ENCODE measurements at places on chromosomes 2 and 18. TPM values are rescaled to one million over a fixed set of nuclear protein-coding genes. Genes with fewer than 3 reads are reported as not detected.

- no peak for DNase-seq
Observed at GRCh38 chr18:28469946-28470345, 293.0 kb upstream of the CDH2 start.

UNC50 gene
- total RNA-seq = 31.1 TPM

DNA sequence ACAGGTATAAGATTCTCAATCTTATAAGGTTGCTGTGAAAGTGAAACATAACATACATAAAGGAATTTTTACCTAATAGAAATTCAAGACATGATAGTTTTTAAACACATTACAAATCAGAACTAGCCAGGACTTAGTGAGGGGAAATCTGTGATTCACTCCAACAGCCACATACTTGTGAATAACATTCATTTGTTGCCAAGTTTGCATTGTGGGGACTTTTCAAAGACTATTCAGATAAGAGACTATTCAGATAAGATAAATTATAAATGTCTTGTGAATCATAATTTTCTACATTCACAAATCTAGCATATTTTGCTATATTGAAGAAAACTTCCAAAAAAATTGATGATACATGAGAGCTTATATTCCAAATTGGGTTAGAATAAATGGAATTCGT, 345.3 kb upstream of the CDH20 start:
- DNase-seq = no peak

STPG4 gene
- total RNA-seq = not detected

DNA sequence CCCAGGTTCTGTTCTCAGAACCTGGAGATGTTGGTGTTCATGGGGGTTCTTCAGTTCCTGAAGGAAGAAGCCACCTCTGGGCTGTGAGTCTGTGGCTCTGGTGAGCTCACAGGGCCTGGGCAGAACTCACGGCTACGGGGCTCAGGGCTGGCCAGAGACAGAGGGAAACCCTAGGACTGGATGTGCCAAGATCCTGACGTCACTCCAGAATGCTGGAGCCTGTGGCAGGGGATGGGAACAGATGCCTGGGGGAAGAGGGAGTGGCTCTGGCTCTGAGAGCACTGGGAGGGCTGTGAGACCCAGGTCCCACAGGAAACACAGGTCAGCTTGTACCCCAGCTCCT, at the start of gene OTOF:
Gene OTOF, minus strand, starts transcription at position 214 of the 343 bp plus-strand sequence.
- DNase-seq = no peak

GRCh38 chr2:15973481-15974401, 33.4 kb downstream of the MYCN start:
- no peak for DNase-seq

GRCh38 chr18:76554547-76555222, 59.6 kb upstream of the ZNF516 start:
- no peak for DNase-seq

DNA sequence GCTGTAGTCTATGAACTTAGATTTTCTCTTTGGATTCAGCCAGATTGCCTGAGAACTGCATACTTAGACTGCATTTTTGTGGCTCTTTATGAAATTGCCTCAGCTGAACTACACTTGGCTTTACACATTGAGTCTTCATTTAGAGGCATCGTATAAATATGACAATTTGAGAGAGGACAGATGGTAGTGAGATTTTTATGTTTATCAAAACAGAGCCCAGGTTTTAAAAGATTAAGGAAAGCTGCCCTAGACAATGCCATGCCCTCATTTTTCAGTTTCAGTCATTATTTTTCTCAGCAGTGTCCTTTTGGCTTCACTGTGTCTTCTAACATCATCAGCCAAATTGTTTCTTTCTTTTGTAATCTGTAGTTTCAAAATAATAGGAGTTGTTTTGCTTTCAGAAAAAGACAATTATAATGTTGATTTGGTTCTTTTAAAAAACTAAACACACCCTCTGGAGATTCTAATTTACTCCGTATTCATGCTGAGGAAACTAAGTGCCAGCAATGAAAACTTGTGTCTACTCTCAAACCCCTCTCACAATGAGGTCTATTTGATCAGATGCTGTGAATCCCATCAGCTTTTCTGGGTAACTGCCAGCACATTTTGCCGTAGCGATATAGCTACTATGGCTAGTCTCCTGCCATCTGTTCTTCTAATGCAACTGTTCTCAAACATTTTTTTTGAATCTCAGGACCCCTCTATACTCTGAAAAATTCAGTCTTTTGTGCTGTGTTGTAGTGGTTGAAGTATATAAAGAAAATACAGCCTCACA, 46.2 kb downstream of the TWSG1 start:
- DNase-seq = no peak

- DNase-seq = no peak
Observed at GRCh38 chr2:43467891-43468290, 127.9 kb downstream of the THADA start.

PARD3B gene
- 52.0 TPM for total RNA-seq

GRCh38 chr18:6629635-6630140, 99.8 kb upstream of the ARHGAP28 start:
- no peak for DNase-seq

IL1RL1 gene
- total RNA-seq = 47.2 TPM

OSR1 gene
- total RNA-seq = 3.9 TPM

DNA sequence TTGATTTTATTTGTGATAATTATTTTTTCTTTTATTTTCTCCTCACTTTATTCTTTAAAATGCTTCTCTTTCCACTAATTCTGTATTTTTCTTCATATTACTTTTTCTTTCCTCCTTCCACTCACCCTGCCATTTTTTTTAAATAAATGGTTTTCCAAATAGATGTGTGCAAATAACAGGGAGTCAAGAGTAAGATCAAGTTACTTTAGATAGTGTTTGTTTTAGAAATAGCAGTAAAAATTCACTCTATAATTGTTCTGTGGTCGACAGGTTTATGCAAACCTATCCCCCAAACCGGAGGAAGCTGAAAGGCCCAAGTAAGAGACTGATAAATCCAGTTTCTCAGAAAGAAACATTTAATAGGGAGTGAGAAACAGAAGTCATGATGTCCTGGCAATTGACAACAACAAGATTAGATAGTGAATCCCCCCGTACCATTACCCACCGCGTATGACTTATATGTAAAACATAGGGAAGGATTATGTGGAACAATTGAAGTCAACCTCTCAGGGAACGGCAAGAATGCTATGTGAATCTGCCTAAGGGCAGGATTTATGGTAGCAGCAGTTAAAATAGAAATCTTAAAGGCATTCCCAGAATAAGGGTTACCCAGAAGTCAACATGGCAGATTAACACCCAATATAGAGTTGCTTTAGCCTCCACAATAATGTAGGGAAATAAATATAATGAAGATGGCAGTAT, 75.5 kb downstream of the KYNU start:
- DNase-seq = no peak

- no peak for DNase-seq
Observed at GRCh38 chr18:22556222-22557167, 138.8 kb upstream of the CTAGE1 start.

BOLL gene
- total RNA-seq = not detected

DNA sequence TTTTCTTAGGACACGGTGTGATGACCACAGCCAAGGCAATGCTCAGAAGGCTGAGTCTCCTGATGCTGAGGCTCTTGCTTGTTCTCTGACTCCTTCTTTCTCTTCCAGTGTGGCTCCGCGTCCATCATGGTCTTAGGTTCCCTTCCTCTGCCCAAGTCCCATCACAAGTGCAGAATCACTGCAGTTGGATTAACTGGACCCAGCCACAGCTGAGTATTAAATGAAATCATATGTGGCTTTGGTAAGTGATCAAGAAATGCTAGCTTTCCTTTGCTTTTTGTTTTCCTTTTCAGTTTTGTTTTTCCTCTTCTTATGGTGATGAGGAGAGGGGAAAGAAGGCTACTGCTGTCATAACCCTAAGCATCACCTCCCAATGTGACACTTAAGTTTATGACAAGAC, 375.8 kb downstream of the INSIG2 start:
- no peak for DNase-seq

- no peak for DNase-seq
Observed at GRCh38 chr18:55256226-55256928, 297.1 kb upstream of the CCDC68 start.

GRCh38 chr2:10954416-10954815, 42.7 kb downstream of the KCNF1 start:
- no peak for DNase-seq

- DNase-seq = no peak
Observed at GRCh38 chr2:76256458-76257088, 545.9 kb upstream of the GCFC2 start.

PRKCE gene
- total RNA-seq = 20.0 TPM

DNA sequence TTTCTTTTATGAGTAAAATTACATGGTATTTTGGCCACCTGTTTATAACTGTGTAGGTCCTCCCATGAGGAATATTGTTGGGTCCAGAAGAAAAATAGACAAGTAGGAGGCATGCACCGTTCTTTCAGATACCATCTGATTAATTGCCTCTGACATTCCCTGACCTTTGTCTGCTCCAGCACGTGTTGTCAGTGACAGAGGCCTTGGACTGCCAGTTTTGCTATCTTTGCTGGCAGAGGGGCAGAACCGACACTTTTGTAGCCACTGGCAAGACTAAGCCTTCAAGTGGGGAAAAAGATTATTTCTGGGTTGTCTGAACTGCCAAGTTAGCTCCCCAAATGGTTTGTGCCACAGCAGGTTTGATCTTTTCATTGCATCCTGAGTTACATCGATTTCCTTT, 276.9 kb downstream of the CAMKMT start:
- DNase-seq = no peak

- DNase-seq = no peak
Observed at GRCh38 chr2:97662386-97662894, 1.4 kb downstream of the ACTR1B start.

DNA sequence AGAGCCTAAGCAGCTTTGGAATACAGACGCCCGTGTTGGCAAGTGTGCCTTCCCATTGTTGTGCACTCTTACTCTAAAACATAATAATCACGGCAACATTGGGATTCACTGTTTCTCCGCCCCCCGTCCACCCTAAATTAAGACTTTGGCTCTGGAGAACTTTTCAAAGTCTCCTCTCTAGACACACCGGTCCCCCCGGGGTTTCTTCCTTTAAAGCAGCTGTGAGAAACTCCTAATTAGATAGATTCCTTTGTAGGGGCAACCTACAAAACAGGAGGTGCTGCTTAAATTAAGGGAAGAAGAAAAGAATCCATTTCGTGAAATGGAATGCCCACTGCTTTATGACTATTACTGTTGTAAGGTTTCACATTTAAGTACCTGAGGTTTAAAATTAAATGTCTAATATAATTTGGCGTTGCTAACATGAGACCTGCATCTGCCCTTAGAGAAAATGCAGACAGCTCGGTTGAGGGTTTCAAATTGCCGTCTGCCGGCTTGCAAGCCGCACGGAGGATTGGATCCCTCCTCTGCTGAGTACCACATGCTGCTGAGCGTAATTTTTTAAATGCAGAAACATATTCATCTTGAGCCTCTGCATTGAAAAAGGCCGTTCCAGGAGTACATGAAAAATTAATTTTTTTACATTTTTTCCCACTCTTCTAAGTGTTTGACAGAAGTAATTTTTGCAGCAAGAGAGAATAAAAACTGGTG, 233.3 kb downstream of the GBX2 start:
- DNase-seq = no peak

DNA sequence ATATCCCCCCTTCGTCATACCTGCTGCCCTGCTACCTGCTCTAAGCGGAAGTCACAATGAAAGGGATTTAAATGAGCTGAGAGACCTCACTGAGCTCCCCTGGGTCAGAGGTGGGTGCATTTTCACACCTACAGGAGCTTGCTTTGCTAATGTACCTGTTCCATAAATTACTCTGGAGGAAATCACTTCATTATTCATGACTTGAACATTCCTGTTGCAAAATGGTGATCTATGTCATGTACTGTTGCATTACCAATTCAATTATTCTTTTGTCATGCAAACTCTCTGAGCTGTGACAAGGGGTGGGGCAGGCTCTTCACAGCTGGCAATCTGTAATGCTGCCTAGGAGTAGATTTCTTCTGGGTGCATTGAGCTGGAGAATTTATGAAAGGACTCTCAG, 761.3 kb downstream of the TSN start:
- no peak for DNase-seq

GRCh38 chr2:204795156-204795555, 249.9 kb downstream of the PARD3B start:
- DNase-seq = no peak

- no peak for DNase-seq
Observed at GRCh38 chr2:112077814-112078213, 22.7 kb downstream of the TMEM87B start.

DNA sequence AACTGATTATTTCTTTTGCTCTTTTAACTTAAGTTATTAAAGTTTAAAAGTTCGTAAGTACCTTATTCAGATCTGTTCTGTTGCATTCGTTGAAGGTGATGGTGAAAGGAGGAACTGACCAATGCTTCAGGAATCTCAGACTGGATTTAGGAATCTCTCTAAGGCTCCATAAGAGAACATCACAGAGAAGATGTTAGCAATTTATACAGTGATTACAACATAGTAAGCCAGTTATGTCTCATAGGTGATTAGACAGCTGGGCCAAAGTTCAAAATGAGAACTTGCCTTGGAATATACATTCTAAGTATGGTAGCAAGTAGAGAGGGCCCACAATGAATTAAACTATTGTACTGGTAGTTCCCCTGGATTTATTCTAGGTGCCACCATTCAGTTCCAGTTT, 3.2 kb downstream of the MARS2 start:
- DNase-seq = no peak

DNA sequence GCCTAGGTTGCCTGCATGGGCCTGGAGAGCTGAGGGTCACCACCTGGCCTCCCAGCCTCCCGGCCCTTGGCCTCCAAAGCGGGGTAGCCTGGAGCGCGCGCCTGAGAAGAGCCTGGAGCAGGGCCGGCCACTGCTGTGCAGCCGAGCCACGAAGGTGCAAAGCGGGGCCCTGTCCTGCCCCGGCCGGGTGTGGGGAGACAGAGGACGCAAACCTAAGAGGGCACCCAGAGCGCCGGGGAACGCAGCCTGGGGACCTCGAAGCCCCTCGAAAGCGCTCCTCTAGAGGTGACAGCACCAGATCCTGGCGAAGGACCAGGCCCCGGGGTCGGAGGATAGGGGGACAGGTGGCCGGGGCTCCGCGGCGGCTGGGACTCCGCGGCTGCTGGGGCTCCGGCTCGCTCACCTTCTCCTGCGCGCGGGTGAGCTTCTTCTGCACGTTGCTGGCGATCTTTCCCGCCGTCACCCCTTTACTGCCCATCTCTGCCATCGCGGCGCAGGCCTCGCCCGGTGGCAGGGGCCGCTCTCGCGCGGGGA, 430 bp downstream of the BIN1 start:
- DNase-seq = no peak

VSNL1 gene
- not detected for total RNA-seq

GRCh38 chr2:231397011-231397927, 1.8 kb downstream of the B3GNT7 start:
- DNase-seq = no peak

PROM2 gene
- 13.1 TPM for total RNA-seq
